ENCODE measurements at places on chromosomes 5 and 9.

DNA sequence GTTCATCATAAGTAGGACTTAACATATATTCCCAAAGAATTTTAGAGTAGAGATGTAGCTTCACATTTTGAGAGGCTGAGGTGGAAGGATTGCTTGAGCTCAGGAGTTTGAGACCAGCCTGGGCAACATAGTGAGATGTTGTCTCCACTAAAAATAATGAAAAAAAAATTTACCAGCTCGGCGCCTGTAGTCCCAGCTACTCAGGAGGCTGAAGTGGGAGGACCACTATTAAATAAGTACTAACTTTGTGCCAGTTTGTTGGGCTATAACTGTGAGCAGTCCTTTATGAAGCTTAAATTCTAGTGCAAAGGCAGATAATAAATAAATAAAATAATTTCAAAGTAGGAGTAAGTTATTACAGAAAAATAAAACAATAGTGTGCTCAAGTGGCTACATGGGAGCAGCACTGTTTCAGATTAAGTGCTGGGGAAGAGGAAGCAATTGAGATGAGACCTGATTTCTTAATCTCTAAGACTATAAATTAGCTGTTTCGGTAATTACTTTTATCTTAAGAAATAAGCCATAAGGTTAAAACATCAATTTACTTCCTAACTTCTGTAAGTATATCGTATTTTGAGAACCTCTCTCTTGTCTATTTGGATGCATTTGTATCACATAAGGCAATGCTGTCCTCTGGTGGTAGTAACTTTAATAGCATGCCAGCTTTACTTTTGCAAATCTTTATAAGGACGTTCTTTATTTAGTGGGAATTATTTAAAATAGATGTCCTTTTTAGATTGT, 98.9 kb downstream of the CSNK1G3 start:
- peak; percentile 26 for DNase-seq

- DNase-seq: no peak
These were observed 20.4 kb downstream of the AUH start for GRCh38 chr9:91341258-91341746.

DNA sequence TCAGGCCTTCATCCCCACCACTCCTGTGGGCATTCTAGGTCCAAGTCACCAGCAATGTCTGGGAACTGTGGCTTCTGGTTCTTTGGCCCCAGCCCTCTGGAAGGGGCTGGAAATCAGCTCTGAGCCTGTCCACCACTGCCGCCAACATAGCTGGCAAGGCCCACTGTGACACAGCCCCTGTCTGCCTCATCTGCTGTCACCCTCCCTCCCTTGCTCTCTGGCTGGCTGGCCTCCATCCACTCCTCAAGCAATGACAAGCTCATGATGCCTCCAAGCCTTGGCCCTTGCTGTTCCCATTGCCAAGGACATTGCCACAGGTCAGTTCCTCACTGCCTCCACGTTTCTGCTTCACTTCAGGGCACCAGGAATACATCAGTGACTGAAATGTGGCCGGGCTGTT, 93.7 kb downstream of the LHX2 start:
- DNase-seq: no peak

- DNase-seq: no peak
These were observed 70.1 kb upstream of the MEF2C start for GRCh38 chr5:88952996-88953643.

- no peak for DNase-seq
These were observed 323.9 kb downstream of the TMEM161B start for GRCh38 chr5:87944553-87945285.

- DNase-seq: no peak
These were observed 59.4 kb upstream of the BASP1 start for GRCh38 chr5:17157916-17158529.

GRCh38 chr5:17839848-17840247, 205.6 kb downstream of the TAF11L14 start:
- DNase-seq: no peak

DNA sequence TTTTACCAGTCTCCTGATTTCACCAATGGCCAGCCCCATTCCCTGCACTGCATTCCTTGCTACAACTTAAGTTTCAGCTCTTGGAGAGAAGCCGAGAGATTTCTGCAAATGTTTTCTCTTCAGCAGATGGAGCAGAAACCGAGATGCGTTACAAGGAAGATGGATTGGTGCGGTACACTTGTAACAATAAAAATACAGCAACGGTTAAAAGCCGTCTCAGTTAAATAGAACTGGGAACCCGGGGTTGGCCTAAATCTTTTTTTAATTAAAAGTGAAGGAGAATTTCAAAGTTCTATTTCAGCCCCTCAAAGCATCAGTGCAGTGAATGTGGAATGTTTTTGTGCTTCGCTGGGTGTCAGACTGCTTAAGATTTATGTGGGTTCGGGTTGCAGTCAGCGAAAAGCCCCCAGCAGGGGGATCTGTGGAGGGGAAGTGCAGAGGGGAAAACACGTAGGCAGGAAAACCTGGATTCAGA, 19.8 kb downstream of the BRINP1 start:
- no peak for DNase-seq

DNA sequence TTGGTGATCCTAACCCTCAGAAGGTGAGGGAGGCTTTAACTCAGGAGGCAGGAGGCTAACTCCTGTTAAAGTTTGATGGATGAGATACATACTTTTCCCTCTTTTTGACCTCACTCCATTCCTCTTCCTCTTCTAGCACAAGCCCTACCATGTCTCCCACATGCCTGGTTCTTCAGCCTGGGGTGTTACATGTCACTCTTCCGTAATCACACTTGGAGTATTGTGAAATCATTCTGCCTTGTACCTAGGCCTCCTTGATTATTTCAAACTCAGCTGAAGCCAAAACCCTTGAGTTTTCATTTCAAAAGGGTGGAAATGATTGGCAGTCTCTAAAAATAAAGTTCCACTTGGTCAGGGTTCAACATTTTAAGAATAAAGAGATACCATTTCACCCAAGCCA, 1.8 kb downstream of the PLAC8L1 start:
- DNase-seq: no peak

GRCh38 chr9:125541840-125542243, 165.2 kb downstream of the MAPKAP1 start:
- no peak for DNase-seq

DNA sequence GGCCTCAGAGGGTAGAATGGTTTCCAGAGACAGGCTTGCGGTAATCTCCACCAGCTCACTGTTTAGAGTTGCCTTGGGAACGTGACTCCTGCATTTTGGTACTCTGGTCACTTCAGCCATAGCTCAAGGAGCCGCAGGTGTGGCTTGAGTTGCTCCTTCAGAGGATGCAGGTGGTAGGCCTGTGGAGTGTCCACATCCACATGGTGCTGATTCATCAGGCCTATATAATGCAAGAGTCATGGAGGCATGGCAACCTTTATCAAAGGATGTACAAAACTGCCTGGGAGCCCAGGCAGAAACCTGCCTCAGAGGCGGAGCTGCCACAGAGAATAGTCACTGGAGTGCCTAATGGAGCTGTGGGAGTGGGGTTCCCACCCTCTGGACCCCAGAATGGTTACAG, 114.2 kb downstream of the ANXA1 start:
- DNase-seq: no peak
